ENCODE measurements at places on chromosomes 11 and 22. TPM values are rescaled to one million over a fixed set of nuclear protein-coding genes. Genes with fewer than 3 reads are reported as not detected.

Gene SGSM1
- 0.09 TPM for total RNA-seq

Gene CABP2
- not detected for total RNA-seq

Gene CHRM4
- 0.42 TPM for total RNA-seq

Gene SSTR3
- 1.8 TPM for total RNA-seq

Data from activated B cell treated with CpG ODN at 0.5 μM for 24 hours (primary cell).